ENCODE measurements at places on chromosomes 7 and 10. TPM values are rescaled to one million over a fixed set of nuclear protein-coding genes. Genes with fewer than 3 reads are reported as not detected.

Gene OR2A42
- not detected for total RNA-seq

Gene FGFBP3
- total RNA-seq = 1.6 TPM

Gene IGF2BP3
- total RNA-seq = 0.24 TPM

Gene BMPER
- total RNA-seq = not detected

Gene OR2A14
- not detected for total RNA-seq

Gene TCF7L2
- total RNA-seq = 1.5 TPM

Gene LRRN3
- total RNA-seq = 4.4 TPM

Gene MSMB
- not detected for total RNA-seq

Gene AKR1E2
- total RNA-seq = 3.9 TPM

Gene OGDHL
- 0.36 TPM for total RNA-seq

Gene LAMB4
- not detected for total RNA-seq

Gene SMKR1
- 1.5 TPM for total RNA-seq

Gene DNTT
- total RNA-seq = not detected

Gene CYP3A4
- total RNA-seq = not detected

Gene SUGCT
- 0.76 TPM for total RNA-seq

Gene ENO4
- not detected for total RNA-seq

Gene LIPK
- not detected for total RNA-seq

Data from activated CD4-positive, alpha-beta memory T cell treated with anti-CD3 and anti-CD28 coated beads for 36 hours (primary cell).